ENCODE measurements at places on chromosomes 16 and 17.

DNA sequence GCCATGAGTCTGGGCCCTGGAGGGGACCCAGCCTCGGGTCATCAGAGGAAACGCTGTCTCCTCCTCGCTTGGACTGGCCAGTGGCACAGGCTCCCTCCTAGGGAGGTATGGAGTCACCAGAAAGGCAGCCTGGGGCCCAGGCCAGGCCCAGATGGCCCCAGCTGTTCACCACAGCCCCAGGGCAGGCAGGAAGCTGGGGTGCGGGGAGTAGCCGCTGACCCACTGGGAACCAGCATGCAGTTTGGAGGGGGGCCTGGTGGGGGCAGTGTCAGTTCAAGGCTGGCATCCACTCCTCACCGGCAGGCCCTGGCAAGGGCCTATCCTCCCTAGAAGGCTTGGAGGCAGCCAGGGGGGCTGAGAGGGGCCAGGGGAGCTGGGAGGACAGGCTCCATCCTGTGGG lies 48.8 kb downstream of the SDK2 start:
- DNase-seq: peak; percentile 45

DNA sequence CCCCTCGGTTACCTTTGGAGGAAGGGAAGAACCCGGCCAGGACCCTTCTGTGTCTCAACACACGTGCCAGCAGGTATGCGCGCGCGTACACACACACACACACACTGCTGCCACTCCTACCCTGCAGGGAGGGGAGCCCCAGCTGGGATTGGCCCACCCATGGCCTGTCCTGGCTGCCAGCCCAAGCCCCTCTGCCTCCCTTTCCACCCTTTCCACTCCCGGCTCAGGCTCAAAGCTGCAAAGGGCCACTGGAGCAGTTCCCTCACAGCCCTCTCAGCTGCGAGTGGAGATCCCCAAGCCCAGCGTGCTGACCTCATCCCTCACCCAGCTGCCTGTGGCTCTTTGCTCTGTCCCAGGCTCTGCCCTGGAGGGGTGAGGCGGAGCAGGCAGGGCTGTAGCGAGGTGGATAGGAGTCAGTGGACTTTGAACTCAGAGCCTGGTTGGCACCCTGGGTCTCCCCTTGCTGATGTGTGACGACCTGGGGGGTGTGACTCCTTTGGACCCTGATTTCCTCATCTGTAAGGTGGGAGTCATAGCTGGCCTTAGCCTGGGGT lies 14.5 kb downstream of the KIF19 start:
- no peak for DNase-seq

DNA sequence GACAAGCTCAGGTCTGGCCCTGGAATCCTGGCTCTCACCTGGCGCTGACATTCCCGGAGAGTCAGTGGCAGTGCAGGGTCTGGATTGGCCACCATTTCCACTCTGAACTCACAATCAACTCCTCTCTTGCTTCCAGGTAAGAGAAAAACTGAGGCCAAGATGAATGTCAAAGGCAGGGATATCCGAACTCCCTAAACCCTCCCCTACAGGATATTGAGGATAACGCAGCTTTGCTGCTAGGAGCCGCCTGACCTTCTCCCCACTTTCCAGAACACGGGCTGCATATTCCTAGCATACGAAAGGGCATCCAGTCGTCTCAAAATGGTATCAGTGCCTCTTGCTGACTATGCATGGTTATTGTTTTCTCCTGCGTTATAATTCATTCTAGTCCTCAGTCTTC lies 473.4 kb downstream of the SOX9 start:
- DNase-seq: no peak

DNA sequence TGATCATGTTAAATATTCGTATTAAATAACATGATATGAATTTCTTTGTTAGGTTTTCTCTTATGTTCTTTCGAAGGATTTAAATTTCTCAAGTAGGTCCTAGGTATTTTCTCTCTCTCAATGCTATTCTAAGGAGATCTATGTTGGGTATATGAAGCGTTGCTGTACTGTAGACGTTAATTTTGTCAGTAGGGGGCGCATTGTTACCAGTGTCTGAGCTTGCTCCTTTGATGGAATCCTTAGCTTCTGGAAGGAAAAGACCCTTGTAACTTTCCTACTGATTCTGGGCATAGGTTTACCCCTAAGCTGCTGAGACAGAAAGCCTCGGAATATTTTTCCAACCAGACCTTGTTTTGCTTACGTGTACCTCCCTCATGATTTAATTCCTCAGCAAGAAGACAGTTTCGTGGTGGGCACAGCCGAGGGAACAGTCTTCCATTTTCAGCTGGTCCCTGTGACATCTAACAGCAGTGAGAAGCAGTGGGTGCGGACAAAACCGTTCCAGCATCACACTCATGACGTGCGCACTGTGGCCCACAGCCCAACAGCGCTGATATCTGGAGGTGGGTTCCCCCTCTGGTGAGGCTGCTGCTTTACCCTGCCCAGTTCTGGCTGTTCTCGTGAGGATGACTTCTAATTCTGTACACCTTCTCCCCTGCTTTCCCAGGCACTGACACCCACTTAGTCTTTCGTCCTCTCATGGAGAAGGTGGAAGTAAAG lies 17.9 kb downstream of the UTP4 start:
- peak; percentile 50 for DNase-seq

DNA sequence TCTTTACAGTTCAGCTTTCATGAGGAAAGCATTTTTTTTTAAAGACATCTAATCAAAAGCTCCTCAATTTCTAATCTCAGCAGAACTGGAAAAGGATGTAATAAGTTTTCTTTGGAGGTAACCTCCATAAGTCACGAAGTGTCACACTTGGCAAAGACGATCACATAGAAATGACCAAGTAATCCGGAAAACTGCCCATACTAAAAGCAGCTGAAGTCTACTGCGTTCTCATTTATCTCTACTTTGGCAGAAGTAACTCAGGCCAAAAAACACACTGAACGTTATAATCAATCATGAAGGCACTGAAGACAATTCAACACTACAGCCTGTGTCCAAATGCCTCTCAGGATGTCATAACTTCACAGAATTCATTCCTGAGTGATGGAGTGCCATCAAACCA lies 39.8 kb downstream of the ERN1 start:
- no peak for DNase-seq

GRCh38 chr16:78654929-78655328 lies 555.5 kb downstream of the WWOX start:
- DNase-seq: no peak

GRCh38 chr16:4501071-4501478 lies 24.9 kb downstream of the HMOX2 start:
- DNase-seq: no peak

DNA sequence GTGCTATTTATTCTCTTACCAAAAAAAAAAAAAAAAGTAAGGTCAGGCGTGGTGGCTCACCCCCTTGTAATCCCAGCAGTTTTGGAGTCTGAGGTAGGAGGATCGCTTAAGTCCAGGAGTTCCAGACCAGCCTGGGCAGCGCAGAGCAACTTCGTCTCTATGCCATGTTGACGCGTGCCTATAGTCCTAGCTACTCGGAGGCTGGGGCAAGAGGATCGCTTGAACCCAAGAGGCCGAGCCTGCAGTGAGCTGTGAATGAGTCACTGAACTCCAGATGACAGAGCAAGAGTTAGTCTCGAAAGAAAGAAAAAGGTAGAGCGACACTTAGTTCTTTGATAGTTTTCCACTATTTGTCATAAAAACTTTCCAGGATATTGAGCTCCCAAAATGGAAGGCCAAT lies 1.4 kb upstream of the TENT4B start:
- DNase-seq: no peak

DNA sequence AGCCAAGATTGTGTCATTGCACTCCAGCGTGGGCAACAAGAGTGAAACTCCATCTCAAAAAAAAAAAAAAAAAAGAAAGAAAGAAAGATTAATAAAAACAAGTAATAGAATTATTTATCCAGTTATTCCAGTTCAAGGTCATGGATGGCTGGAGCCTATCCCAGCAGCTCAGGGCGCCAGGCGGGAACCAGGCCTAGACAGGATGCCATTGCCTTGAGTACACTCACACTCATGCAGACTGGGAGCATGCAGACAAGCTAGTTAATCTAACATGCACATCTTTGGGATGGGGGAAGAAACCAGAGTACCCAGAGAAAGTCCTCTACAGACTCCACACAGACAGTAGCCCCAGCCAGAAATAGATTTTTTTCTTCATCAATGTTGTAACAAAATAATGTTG lies 17.9 kb downstream of the PDP2 start:
- DNase-seq: no peak

GRCh38 chr17:68385490-68386215 lies 71.6 kb downstream of the WIPI1 start:
- no peak for DNase-seq

DNA sequence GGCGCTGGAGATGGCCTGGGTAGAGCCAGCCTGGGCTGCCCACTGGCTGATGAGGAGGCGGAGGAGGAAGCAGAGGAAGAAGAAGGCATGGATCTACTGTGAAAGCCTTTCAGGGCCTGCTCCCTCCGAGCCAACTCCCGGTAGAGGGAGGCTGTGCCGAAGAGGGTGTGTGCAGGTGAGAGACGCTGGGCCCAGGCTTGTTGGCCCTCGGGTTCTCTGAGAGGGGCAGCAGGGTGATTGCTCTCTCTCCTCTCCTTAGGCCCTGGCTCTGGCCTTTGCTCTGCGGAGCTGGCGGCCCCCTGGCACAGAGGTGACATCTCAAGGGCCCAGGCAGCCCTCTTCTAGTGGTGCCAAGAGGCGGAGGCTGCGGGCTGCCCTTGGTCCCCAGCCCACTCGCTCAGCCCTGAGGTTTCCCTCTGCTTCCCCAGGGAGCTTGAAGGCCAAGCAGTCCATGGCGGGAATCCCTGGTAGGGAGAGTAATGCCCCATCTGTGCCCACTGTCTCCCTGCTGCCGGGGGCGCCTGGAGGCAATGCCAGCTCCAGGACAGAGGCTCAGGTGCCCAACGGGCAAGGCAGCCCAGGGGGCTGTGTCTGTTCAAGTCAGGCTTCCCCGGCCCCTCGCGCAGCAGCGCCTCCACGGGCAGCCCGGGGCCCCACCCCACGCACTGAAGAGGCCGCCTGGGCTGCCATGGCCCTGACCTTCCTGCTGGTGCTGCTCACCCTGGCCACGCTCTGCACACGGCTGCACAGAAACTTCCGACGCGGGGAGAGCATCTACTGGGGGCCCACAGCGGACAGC lies 3.6 kb downstream of the TP53I13 start:
- no peak for DNase-seq

DNA sequence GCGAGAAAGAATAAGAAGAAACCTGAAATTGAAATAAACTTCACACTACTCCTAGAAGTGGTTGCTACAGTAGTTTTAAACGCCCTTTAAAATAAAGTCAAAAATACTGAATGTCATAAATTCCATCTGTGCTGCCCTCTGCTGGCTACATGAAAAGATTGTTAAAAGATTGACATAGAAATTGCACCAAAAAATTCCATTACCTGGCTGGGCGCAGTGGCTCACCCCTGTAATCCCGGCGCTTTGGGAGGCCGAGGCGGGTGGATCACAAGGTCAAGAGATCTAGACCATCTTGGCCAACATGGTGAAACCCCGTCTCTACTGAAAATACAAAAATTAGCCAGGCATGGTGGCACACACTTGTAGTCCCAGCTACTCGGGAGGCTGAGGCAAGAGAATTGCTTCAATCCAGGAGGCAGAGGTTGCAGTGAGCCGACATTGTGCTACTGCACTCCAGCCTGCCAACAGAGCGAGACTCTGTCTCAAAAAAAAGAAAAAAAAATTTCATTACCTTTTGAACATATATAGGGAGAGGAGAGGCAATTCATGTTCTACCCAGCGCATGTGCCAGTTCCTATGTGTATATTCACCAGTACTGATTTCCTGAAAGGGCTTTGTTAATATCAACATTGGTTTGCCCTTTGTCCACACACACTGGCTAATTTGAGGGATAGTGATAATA lies 36.5 kb downstream of the CYTH1 start:
- DNase-seq: no peak

- DNase-seq: no peak
These were observed 18.1 kb upstream of the ABCC12 start for GRCh38 chr16:48173889-48174288.

- no peak for DNase-seq
These were observed 1.2 kb upstream of the TCAP start for GRCh38 chr17:39663688-39664580.

DNA sequence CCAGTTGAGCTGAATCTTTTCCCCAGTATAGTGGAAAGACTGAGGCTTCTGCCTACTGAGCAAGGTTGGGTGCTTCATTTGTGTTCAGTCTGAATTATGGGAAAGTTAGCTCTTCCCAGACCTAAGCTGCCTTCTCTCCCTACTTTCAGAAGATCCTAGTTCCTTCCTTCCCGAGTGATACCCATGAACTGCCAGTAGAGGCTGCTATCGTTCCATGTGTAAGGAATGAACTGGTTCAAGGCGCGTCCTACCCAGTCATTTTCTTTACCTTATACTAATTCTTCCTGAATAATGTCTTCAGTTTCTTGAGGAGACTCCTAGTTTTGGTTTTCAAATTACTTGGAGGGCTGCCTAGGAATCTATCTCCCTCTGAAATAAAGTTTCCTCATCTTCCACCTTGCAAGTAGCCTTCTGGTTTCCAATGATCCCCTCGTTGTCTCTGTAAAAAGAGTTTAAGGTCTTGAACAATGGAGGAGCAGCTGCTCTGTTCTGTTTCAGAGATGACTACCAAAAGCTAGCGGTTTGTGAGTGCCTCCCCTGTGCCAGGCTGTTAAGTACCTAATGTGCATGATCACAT lies 934 bp upstream of the AOC2 start:
- peak; percentile 47 for DNase-seq

DNA sequence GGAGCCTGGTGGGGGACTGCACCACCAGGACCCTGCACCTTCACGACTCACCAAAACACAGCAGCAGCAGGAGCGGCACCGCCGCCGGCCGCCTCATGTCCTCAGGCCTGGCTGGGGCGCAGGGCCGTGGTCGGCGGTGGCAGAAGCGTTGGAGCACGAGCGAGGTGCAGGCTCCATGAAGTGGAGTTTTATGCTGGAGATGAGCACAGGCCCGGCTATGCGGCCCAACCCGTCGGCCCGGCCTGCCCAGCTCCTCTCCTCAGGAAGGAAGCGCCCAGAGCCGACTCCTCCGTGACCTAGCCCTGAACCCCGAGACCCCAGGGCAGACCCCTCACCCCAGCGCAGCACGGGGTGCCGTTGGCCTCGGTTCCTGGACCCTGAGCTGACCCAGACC lies at the start of gene PRSS27:
TSS of gene PRSS27 (minus strand) at position 161 of the 394 bp plus-strand sequence. CDS start at position 97, 64 bp downstream.
- no peak for DNase-seq

GRCh38 chr17:40112718-40113109 lies 9.1 kb upstream of the MSL1 start:
- no peak for DNase-seq

- no peak for DNase-seq
These were observed 627.4 kb downstream of the KCNJ2 start for GRCh38 chr17:70796757-70797156.

DNA sequence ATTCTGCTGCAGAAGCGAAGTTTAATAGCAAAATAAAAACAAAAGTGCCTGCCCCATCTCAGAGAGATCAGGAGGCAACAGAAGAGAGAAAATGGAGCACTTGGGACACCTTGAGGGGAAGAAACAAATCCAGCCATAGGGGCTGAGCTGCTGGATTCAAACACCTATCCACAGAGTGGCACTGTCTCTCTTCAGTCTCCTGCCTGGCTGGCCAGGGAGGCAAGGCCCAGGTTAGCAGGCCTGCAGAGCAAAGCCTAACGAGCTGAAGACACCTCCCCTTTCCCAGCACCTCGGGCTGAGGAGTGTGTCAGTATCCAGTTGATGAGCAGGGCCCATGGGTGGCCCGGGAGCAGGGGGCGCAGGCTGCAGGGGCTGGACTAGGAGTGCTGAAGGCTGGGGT lies 8.8 kb upstream of the KRT31 start:
- DNase-seq: no peak

GRCh38 chr16:72838951-72839350 lies 209.0 kb downstream of the ZFHX3 start:
- no peak for DNase-seq

- no peak for DNase-seq
These were observed 24.9 kb downstream of the HSD17B2 start for GRCh38 chr16:82059983-82060421.
